Mucosa of descending colon (tissue), 3 donors: ENCODE measurements at places on chromosomes 3 and 15. TPM values are rescaled to one million over a fixed set of nuclear protein-coding genes. Genes with fewer than 3 reads are reported as not detected.
A peak's percentile ranks its signal among the peaks of the same experiment; 100 is the strongest.

Gene IL17RC
- total RNA-seq = 45.6 TPM

DNA sequence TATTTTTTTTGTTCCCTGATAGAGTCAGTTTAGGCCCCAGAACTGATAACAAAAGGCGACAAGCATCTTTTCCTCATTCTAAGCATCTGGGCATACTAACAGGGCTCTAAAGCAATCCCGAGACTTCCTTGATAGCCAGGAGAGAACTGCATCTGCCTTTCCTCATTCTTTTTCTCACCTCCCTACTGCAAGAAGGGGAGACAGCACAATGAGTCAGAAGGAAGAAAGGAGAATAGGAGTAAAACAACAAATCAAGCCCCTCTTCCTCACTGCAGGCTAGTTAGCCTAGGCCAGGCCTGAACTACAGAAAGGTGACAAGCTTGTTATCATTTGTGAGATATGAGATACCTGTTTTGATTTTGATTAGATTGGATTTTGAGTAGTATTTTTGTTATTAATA lies 97.9 kb downstream of the NAALADL2 start:
- no peak for DNase-seq

DNA sequence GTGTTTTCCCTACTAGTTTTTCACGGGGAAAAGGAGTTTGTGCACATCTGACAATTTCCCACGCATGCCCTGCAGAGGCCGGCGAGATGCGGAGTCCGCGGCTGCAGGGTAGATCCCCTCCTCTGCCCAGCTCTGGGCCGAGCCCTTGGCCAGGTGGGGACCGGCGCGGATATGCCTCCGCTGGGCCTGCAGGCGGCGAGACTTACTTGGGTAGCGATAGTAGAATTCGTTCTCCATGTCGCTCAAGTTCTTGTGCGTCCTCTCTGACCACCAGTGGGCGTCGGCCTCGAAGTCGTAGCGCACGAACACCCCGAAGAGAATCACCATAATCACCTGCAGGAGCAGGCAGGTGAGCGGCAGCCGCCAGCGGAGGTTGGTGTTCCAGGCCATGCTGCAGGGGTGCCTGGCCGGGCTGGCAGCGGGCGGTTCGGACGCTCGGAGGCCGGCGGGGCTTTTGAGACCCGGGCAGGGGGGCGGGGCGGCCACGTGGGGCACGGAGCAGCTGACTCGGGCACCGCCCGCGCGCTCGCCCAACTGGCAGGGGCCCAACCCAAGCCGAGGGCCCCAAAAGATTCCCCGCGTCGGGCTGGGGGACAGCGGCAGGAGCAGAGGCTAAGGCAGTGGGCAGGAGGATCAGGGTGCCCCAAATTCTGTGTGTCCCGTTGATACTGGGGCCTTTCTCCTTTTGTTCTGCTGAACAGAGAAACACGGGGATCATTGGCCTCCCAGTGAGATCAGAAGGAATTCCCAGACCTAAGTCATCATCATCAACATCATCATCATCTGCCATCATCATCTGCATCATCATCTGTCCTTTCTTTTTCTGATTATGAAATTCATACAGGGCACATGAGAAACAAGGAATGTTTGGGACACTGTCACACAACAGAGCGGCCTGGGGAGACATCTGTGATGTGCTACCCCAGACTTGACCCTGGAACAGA lies at the start of gene RHCG:
TSS of gene RHCG (minus strand) at position 429 of the 944 bp plus-strand sequence. CDS start at position 390, 39 bp downstream.
- DNase-seq = peak; percentile 36

Gene MED12L
- 0.39 TPM for total RNA-seq

Gene BCL2A1
- 5.6 TPM for total RNA-seq

GRCh38 chr3:30893678-30894325 lies 659 bp downstream of the GADL1 start:
- no peak for DNase-seq

- DNase-seq = no peak
Observed at GRCh38 chr3:123743121-123743520, 141.0 kb downstream of the MYLK start.

Gene FBLN2
- 48.9 TPM for total RNA-seq

GRCh38 chr3:18144571-18144970 lies 280.6 kb downstream of the SATB1 start:
- DNase-seq = no peak

Gene ECE2
- 0.19 TPM for total RNA-seq

DNA sequence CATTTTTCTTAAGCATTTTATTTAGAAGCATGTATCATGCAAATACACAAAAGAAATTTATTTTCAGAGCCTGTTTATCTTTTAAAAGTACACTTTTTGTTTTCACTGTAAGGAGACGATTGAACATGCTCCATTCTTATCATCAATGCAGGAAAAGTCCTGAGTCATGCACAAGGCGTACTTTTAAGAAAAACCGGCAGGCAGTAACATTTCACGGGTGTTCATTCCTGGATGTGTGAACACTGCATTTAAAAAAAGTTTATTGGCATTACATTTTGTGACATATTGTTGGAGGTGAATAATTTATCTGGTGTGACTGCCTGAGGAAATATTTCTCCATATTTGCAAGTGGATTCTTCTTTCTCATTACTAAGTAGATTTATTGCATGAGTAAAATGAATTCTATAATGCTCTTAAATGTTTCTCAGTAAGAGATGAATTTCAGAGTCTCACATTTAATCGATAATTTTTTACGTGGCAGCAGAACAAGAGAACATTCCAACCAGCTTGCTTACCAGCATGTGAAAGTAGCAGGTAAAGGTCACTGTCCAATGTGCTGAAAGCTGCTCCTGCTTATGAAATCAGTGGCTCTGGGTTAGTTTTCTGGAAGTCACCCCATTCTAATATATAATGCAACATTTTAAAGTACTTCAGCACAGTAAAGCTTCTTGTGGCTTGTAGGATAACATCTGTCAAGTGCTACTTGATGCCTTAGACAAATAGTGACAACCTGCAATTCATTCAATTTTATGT lies 87.0 kb downstream of the SV2B start:
- no peak for DNase-seq

- DNase-seq = no peak
Observed at GRCh38 chr3:1346386-1346785, 253.6 kb downstream of the CNTN6 start.

DNA sequence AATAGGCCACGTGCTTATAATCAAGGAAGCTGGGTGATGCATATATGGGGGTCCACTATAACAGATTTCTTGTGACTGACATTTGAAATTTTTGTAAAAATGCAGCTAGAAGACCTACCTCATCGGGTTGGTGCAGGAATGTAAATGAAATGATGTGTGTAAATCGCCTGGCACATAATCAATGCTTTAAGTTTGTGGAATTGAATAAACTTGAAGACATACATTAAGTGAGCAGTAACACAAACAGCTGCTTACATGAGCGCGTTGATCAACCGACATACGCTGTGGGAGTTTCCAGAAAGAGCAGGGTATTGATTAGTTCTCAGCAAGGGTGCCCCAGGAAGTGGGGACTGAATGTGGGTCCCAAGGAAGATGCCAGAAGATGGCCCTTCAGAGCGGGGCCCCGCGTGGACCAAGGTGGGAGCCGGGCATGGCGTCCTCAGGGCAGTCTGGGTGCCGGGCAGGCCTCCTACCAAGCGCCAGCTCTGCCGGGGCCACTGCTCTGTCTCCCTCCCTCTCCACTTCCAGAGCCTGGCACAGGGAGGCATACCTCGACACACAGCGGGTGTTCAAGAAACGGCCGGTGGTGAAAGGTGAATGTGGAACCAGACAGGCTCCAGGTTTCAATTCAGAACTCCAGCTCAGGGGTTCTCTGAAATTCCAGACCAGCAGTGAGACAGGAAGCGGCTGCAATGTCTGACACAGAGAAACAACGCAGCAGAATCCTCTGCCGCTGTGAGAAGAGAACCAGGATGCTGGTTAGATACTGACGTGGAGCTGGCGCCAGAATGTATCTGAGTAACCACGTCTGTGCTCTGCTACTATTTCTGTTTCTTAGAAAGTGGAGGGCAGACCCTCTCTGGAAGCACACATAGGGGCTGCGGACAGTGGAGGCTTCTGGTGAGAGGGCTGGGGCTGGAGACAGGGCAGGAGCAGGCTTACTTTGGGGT lies 12.6 kb downstream of the BFSP2 start:
- DNase-seq = no peak

DNA sequence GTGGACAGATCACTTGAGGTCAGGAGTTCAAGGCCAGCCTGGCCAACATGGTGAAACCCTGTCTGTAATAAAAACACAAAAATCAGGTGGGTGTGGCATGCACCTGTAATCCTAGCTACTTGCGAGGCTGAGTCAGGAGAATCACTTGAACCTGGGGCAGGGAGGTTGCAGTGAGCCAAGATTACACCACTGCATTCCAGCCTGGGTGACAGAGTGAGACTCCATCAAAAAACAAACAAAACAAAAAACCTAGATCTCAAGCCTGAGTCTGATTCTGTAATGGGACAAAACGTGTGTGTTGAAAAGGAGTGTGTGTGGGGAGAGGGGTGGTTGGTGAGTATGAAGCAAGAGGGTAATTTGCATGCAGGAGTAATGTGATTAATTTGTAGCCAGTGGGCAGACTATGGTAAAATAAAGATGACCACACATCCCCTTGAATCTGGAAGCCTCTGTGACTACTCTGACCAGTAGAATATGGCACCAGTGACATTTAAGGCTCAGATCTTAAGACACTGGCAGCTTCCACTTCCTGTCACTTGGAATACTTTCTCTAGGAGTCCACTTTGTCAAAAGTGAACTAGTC lies 18.4 kb upstream of the OPA1 start:
- no peak for DNase-seq

Gene FGD5
- total RNA-seq = 9.2 TPM

- DNase-seq = peak; percentile 74
Observed at GRCh38 chr15:70492240-70493177, 270.8 kb downstream of the UACA start.

Gene FMN1
- total RNA-seq = 43.4 TPM

Gene PEX5L
- 0.25 TPM for total RNA-seq

GRCh38 chr3:107870943-107871638 lies 219.7 kb downstream of the CD47 start:
- no peak for DNase-seq

- no peak for DNase-seq
Observed at GRCh38 chr3:66705076-66705475, 204.3 kb upstream of the LRIG1 start.

GRCh38 chr3:129794311-129795185 lies 99.0 kb downstream of the TMCC1 start:
- DNase-seq = peak; percentile 62

GRCh38 chr3:167843886-167844285 lies 108.4 kb downstream of the SERPINI1 start:
- no peak for DNase-seq

Gene CLDN11
- total RNA-seq = 15.9 TPM
